Spinal cord (tissue), 10 donors: ENCODE measurements at places on chromosomes 1 and 21. TPM values are rescaled to one million over a fixed set of nuclear protein-coding genes. Genes with fewer than 3 reads are reported as not detected.

Gene IFI44L
- 27.7 TPM for polyA plus RNA-seq

Gene S100A2
- polyA plus RNA-seq, result 0.81 TPM

Gene SYT14
- 6.9 TPM for polyA plus RNA-seq

Gene ASPM
- 12.3 TPM for polyA plus RNA-seq

Gene ASB17
- not detected for polyA plus RNA-seq

Gene TMCC2
- polyA plus RNA-seq, result 65.6 TPM

Gene LIN28A
- not detected for polyA plus RNA-seq

Gene NAXE
- 107 TPM for polyA plus RNA-seq

Gene THRAP3
- polyA plus RNA-seq, result 84.0 TPM

Gene TLCD4
- polyA plus RNA-seq, result 6.2 TPM

Gene ATP1A4
- polyA plus RNA-seq, result 2.1 TPM

Gene RAB42
- polyA plus RNA-seq, result 4.6 TPM

Gene RAB13
- polyA plus RNA-seq, result 57.1 TPM

Gene FLG2
- 0.03 TPM for polyA plus RNA-seq

Gene KRTAP13-2
- polyA plus RNA-seq, result not detected

Gene CNR2
- polyA plus RNA-seq, result 0.08 TPM

Gene KRTAP7-1
- not detected for polyA plus RNA-seq

Gene TSTD1
- polyA plus RNA-seq, result 10.5 TPM

Gene PLEKHA6
- polyA plus RNA-seq, result 33.2 TPM

Gene MYOG
- 0.69 TPM for polyA plus RNA-seq

Gene PSRC1
- 37.1 TPM for polyA plus RNA-seq

Gene GBP4
- polyA plus RNA-seq, result 1.9 TPM

Gene IGFN1
- 2.8 TPM for polyA plus RNA-seq

Gene CASQ1
- polyA plus RNA-seq, result 1.4 TPM

Gene SH2D1B
- polyA plus RNA-seq, result not detected

Gene PEAR1
- 11.6 TPM for polyA plus RNA-seq

Gene AK5
- 62.7 TPM for polyA plus RNA-seq

Gene C1QC
- 64.7 TPM for polyA plus RNA-seq

Gene CRP
- polyA plus RNA-seq, result not detected

Gene TIE1
- polyA plus RNA-seq, result 27.5 TPM

Gene LORICRIN
- polyA plus RNA-seq, result 0.77 TPM

Gene SLC35E2B
- 91.9 TPM for polyA plus RNA-seq

Gene RHD
- 0.63 TPM for polyA plus RNA-seq

Gene SIM2
- 2.9 TPM for polyA plus RNA-seq

Gene SLFNL1
- 1.4 TPM for polyA plus RNA-seq

Gene RNU1-3
- 1.2 TPM for polyA plus RNA-seq
